Jurkat, Clone E6-1 (cell line): ENCODE measurements at places on chromosomes 3 and 15.

GRCh38 chr3:6504347-6504746 lies 356.6 kb upstream of the GRM7 start:
- no peak for DNase-seq

GRCh38 chr3:145450018-145450682 lies 710.8 kb downstream of the PLOD2 start:
- no peak for DNase-seq

- no peak for DNase-seq
Measured at GRCh38 chr3:179828738-179829137, 175.9 kb downstream of the USP13 start.

DNA sequence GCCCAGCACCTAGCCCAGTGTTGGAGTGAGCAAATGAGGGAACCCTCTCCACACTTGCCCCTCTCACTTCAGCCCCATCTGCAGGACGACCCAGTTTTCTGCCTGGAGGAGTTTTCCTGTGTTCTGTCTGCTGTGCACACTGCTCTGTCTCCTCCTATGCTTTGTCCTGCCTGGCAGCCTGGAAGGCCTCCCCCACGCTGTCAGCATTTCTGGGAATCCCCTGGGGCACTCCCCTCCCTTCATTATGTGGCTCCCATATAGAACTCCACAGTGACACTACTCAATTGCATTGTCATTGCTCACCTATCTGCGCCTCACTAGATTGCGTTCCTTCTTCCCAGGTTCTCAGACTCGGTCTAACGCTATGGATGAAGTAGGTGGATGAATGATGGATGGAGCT lies 13.9 kb downstream of the CLSTN2 start:
- no peak for DNase-seq

DNA sequence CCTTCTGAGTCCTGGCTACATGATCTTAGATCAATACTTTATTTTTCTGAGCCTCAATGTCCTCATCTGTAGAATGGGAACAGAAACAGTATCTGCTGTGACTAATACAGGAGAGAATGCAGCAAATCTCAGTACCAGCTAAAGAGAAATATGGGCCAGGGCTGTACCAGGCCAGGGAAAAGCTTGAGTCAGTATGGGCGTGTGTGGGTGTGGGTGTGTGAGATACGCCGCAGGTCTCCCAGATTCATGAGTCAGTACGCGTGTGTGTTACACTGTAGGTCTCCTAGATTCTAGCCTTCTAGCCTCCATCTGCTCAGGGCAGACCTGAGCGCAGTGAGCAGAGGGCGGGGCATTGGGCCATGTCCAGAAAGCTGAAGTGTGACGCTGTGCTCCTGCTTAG lies 15.2 kb downstream of the GNAI2 start:
- no peak for DNase-seq

GRCh38 chr3:46400000-46400734 lies 6.7 kb downstream of the CCR5AS start:
- DNase-seq = no peak

GRCh38 chr3:131396170-131396569 lies 14.6 kb downstream of the NUDT16 start:
- no peak for DNase-seq

- no peak for DNase-seq
Measured at GRCh38 chr15:48693484-48693883, 48.0 kb upstream of the FBN1 start.

- DNase-seq = no peak
Measured at GRCh38 chr3:102682741-102683140, 247.9 kb downstream of the ZPLD1 start.

DNA sequence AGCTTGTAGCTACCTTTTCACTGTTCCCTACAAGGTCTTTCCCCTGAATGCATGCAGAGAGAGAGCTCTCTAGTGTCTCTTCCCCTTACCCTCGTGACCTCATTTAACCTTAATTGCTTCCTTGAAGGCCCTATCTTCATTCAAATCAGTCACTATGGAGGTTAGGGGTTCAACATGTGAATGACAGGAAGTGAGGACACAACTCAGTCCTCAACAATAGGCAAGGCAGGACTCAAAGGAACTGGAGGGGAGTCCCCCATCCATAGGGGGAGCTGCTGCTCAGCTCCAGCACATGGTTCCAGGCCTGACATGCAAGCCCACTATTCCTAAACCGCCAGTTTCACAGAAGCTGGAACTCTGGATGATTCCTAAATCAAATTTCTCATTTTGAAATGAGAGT lies 33.8 kb upstream of the GYG1 start:
- peak; percentile 44 for DNase-seq

DNA sequence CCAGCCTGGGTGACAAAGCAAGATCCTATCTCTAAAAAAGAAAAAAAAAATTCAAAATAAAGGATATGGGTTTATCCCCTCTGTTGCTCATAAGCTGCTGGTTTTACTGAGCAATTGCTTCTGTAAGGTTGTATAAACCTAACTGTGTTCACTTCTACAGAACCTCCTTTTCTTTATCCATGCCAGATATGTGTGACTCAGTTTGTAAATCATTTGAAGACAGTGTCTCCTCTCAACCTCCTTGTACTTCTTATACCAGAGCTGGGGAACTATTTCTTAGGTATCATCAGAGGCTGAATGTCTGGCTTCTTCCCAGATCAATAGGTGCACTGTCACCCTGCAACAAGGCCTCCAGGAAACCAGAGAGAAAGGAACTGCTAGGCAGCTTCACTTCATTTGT lies 273.8 kb downstream of the CD47 start:
- DNase-seq = no peak

- no peak for DNase-seq
Measured at GRCh38 chr3:78338405-78338804, 1298.5 kb downstream of the ROBO2 start.

DNA sequence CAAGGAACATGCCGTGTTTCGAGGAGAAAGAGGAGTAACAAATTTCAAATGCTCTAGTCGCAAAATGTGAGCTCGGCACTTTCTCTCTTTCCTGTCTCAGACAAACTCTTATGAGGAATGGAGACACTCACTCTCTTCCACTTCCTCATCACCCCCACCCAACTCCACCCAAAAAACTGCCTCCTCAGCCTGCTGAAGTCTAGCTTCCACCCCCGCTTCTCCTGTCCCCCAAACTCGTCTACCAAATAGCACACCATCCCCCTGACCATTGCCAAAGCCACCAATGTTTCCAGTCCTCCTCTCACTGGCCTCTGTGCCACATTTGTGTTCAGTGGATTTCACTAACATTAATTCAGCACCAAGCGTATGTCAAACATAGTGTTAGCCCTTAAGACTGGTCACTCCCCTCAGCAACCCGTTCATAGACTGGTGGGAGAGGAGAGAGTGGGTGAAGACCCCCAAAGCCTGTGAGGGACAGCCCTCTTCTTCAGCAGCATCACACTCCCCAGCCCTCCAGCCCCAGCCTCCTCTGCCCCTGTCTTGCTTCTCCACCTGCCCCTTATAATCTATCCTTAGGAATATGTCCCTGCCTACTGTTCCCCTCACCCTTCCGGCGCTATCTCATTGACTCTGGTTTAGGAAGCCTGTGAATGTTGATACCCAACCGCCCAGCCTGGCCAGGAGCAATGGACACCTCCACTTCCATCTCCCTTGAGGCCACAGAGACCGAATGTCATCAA lies 77.3 kb downstream of the FAM174B start:
- no peak for DNase-seq

DNA sequence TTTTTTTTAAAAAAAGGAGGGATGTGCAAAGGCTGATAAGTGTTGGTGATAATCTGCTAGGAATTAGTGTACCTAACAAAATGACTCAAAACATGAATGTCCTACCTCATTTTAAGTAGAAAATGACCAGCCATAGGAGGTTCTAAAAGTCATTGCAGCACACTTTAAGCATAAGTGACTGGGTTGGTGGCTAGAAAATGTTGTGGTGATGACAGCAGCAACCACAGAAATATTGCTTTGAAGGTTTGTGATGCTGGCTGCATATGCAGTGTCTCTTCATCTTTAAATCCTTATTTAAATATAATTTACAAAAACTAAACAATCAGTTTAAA lies 55.2 kb downstream of the CMSS1 start:
- no peak for DNase-seq
